ENCODE measurements at places on chromosomes 11 and 22.

GRCh38 chr11:21110415-21110814 is 441.0 kb downstream of the NELL1 start:
- DNase-seq, result no peak

DNA sequence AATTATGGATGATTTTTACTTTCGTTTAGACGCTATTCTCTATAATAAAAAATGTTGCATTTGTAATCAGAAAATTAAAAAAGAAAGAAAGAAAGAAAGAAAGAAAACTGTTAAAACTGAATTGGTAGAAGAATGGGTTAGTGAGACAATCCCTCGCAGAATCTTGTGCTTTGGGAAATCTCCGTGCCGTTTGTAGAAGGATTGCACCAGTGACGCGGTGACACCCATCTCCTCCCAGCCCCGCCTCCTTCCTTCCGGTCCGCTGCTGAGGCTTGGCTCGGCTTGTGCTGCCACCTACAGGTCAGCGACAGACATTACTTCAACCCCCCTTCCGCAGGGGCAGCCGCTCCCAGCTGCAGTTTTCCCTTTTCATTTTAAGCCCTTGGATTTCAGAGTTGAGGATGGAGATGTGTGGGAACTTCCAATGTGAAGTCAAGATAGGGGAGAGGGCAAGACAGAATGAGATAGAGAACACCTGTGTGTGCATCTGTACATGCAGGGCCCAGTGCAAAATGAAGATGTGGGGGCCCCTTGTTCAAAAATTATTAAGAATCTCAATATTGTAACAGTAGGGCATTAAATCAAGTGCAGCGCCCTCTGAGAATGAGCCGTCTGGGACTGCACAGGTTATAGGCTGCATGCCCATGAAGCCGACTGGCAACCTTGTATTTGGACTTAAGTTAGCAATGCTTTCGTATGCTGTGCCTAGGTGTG is 41.1 kb downstream of the TST start:
- DNase-seq, result peak; percentile 89

DNA sequence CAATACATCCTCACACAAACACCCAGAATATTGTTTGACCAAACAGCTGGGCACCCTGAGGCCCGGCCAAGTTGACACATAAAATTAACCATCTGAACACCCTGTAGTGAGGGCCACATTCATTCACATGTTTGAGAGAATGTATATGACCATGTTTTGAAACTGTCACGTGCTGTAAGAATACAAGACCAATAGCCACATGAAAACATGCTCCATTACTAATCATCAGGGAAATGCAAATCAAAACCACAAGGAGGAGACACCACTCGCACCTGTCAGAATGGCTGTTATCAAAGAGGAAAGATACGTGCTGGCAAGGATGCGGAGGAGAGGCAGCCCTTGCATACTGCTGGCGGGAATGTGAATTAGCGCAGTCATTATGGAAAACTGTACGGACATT is 38.3 kb upstream of the IGSF9B start:
- DNase-seq, result no peak

GRCh38 chr11:108938604-108939003 is 273.7 kb downstream of the DDX10 start:
- no peak for DNase-seq

DNA sequence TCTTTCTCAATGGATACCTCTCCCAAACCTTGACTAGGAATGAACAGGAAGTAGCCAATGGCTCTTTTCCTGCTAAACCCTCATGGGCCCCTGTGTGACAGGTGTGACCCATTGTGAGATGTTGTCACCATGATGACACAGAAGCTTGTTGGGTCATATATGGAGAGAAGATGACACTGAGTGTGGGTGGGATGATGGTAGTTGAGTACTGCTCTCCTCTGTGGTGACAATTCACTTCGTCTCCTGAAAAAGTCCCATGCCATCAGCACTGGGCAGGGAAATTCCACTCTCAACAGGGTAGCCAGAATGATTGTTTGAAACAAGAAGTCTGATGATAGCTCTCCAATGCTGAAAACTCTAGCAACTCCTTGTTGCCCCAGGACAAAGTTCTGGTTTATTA is 94.0 kb upstream of the SEZ6L start:
- no peak for DNase-seq

DNA sequence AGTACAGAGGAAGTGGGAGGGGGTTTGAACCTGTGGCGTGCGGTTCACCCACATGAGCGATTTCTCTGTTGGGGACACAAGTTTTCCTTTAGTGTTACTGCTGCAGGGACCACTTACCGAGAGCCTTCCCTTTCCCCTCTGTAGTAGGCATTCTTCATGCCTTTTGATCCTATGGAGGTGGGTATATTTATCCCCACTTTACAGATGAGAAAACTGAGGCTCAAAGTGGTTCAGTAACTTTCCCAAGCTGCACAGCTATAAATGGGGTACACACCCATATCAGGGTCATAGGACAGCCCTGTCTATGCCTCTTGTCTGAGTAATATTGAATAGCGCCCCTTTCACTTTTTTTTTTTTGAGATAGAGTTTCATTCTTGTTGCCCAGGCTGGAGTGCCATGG is 3.3 kb upstream of the PHF21B start:
- DNase-seq, result no peak

DNA sequence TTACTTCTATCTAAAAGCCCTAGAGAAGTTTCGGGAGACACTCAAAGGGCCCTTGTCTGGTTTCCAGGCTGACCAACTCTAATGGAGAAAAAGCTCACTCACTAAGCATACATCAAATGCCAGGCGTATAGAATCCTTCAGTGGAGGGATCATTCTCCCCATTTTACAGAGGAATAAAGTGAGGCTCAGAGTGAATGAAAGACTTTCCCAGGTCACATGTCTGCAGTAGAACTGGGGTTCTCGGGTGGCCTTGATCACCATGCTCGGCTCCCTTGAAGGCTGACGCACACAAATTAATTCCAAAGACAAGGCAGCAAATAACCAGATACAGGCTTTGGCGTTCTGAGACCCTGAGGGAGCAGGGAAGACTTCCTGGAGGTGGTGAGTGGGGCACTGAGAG is 60.0 kb downstream of the THAP12 start:
- DNase-seq, result no peak

GRCh38 chr11:74783241-74783871 is 34.7 kb downstream of the RNF169 start:
- DNase-seq, result no peak

DNA sequence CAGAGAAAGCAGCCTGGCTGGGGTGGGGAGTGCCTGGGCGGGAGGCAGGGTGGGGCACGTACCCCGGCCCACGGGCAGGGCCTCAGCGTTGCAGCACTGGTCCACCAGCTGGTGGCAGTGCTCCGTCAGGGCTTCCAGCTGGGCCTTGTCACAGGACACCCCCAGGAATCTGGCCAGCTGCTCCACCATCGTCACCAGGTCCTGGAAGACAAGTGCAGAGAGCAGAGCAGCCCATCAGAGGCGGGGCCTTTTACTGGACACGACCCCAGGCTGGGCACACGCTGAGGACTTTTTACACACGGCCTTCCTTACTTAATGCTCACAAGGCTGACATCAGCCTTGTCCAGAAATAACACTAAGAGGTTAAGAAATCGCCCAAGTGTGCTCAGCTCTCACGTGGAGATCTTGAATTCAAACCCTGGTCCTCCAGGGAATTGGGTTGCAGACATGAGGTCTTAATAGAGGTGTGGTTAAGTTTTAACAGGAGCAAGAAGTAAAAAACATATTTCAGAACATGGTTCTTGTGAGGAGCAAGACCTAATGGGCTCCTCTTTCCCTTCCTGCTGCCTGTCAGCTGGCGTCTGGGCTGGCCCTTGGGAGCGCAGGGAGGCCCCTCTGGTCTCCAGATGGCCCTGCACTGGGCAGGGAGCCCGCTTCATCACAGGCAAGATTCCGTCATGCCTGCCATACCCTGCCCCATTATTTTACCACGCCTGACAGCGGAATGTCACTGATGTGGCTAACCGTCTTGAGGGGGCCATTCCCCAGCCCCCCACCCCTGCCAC is 17.1 kb upstream of the EFCAB6 start:
- DNase-seq, result no peak

GRCh38 chr11:44268614-44269080 is 41.3 kb downstream of the ALX4 start:
- DNase-seq, result no peak
